Cortex of kidney (tissue), 1 donor: ENCODE measurements at places on chromosomes 7 and 10.

- DNase-seq = no peak
These were observed 93.5 kb downstream of the NRP1 start for GRCh38 chr10:33240931-33241330.

DNA sequence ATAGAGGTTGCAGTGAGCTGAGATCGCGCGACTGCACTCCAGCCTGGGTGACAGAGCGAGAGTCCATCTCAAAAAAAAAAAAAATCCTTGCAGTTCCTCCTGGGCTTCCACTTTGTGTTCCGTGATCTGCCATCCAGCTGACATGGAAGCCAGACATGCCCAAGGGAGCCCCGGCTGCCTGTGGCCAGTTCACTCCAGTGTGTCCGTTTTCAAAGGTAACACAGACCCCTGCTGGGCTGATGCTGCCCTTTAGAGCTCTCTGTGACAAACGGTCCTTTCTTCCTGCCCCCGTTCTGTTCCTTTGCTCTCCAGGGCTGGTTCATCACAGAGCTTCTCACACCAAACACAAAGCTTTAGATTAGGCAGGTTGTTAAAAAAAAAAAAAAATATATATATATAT is 130.8 kb downstream of the CUL2 start:
- no peak for DNase-seq

DNA sequence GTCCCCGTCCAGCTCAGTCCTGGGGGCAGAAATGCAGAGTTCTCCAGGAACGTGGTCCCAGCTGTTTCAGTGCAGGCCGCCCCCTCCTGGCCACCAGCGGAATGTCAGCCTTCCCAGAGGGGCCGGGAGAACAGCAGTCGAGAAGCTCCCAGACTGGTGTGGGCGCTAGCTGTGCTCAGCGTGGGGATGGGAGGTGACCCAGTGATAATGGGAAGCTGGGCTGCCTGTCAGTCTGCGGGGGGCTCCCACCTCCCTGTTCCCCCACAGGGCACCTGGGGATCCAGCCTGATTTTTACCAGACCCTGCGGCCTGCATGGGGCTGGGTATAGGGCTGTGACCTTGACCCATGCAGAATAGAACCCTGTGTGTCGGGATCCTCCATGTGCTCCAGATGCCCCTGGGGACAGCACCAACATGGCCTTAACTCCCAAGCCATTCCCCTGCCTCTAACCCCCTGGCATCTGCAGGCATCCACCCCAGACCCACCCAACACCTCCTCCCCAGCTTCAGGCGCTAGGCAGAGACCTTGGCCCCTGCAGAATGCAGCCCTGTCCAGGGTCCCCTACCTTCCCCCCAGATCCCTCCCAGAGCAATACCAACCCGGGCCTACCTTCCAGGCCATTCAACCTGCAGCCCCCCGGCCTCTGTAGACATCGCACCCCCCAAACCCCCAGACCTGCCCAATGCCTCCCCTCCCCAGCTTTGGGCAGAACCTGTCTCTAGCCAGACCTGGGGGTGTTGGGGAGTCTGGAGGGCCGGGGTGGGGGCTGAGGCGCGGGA is 880 bp upstream of the ELN start:
- DNase-seq = no peak

- DNase-seq = no peak
These were observed 124.7 kb downstream of the ELMO1 start for GRCh38 chr7:37323966-37324365.

- no peak for DNase-seq
These were observed 104.6 kb upstream of the DNAJB12 start for GRCh38 chr10:72459301-72459700.

DNA sequence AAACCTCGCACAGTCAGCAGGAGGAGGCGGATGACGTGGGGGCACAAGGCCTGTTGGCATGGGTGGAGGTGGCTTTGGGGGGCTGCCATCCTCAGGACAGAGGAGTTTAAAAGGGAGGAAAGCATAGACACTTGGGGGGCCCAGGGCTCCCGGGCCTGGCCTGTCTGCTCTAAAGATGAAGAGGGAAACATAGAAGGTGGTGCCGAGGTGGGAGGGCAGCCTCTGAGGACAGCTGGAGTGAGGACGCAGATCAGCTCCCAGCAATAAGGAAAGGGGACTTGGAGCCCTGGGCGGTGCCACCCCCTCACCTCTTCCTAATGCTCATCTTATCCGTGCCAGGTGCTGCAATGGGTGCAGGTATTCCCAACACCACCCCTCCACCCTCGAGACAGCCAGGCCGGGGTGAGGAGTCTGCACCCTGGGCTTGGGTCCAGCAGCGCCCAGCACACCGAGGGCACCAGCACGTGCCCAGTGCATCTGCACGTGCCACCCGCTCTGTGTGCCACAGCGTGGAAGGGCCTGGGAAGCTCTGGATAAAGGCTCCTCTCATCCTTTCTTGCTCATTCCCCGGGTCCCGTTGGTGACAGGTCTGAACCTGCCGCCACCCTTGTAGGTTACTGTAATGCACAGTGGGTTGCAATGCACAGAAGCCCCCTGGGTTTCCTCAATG is 566.0 kb upstream of the FOXK1 start:
- DNase-seq = no peak

GRCh38 chr10:97278491-97278989 is 13.9 kb downstream of the ARHGAP19 start:
- no peak for DNase-seq

- DNase-seq = no peak
These were observed 95.0 kb downstream of the FAM53B start for GRCh38 chr10:124649214-124649613.

DNA sequence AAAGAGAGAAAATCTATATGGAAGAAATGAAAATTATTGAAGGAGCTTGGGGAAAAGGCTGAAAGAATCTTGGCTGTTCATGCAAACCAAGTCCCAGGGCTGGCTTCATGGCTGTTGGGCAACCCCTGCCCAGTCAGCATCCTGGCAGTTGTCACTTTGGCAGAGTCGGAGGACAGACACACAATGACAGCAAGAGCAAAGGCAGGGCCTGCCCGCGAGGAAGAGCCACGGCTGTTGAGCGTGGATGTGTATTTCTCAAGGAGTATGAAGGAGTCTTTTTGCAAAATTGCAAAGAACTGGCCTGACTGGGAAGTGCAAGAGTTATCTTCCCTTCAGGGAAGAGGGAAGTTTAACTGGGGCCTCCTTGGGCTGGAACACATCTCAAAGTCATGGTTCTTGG is 11.7 kb downstream of the PTPRE start:
- DNase-seq = no peak
